CD8-positive, alpha-beta T cell (primary cell): ENCODE measurements at places on chromosomes 2 and 18.

GRCh38 chr2:160489111-160489510 lies 4.5 kb downstream of the RBMS1 start:
- no peak for DNase-seq

DNA sequence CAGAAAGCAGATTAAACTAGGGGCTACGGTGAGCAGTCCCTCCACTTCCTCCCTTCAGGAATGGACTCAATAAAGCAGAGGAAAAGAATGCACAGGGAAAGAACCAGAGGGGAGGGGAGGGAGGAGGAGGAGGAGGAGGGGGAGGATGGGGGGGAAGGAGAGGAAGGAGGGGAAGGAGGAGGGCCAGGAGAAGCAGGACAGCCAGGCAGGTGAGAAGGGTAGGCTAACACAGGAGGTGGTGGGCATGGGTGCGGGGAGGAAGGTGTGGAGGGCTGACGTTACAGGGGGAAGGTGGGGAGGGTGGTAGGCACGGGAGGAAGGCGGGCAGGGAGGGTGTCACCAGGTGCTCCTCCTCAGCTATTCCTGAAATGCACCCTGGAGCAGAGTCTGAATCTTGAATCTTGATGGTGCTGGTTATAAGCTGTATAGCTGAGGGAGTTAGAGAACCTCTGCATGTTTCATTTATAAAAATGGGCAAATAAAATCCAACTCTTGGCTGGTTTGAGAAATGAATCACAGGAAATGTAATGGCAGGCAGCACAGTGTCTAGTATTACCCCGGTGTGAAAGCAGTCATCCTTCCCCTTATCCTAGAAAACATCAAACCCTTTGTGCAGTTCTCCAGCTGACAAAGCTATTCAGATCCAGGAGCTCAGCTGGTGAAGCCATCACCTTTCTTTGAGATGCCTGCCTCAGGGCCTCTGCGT lies 3.4 kb downstream of the TMEM18 start:
- DNase-seq: no peak

- no peak for DNase-seq
Observed at GRCh38 chr2:112870841-112871835, 34.6 kb upstream of the IL1B start.

- DNase-seq: no peak
Observed at GRCh38 chr2:134141598-134142340, 112.1 kb upstream of the MGAT5 start.

DNA sequence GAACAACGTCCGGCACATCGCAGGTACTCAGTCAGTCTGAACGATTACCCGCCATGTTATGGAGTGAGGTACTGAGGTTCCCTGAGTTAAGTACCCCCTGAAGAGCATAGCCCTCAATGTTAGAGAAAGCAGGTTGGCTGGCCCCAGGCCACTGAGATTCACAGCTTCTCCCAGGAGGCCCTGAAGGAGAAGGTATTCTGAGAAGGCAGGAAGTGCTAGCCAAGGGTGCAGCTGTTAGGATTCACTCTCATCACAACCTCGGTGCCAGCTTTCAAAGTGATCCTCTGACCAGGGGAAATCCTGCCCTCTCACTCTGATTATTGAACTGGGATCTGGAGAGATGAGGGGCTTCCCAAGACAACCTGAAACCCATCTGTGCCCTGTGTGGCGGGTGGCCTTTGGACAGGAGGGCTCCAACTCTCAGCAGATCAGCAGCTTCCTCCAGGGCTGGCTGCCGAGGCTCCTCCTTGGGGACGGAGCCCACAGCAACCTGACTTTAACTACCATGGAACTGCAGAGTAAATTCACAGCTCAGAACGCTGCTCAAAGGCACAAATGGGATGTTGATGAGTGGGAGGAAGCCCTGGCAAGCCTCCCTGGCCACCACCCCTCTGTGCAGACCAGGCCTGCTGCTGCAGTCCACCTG lies 7.8 kb downstream of the EHD3 start:
- DNase-seq: no peak
